ENCODE measurements at places on chromosomes 6 and 20.

GRCh38 chr6:137157601-137158000 is 15.8 kb downstream of the IL22RA2 start:
- DNase-seq, result no peak

GRCh38 chr6:107618672-107619071 is 128.8 kb downstream of the SOBP start:
- peak; percentile 17 for DNase-seq

DNA sequence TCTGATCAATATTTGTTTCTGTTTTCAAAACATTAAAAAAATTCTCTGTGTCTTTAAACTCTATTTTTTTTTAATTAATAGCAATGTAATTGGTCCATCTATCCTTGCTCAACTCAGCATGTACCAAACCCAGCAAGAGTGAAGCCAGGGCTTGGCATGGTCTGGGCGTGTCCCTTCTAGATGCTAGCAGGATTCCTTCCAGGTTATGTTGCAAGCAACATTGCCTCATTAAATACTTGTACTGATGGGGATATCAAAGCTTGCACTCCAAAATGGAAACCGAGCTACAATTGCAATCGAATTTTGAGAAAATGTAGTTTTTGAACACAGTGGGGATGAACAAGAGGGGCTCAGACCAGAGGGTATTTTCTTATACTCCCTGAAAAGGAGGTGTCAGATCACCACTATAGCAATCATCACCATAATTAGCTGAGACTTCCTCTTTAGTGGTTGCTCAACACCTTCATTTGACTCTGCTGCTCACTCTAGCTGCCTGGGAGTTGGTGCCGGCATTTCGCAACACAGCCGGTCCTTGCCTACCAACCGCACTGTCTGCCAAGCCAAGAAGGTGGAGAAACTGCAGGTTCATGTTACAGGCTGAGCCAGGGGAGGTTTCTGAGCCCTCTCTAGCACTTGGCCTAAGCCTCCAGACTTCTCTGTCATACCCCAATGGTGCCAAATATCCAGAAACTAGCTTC is 67.8 kb upstream of the RALGAPA2 start:
- DNase-seq, result no peak

DNA sequence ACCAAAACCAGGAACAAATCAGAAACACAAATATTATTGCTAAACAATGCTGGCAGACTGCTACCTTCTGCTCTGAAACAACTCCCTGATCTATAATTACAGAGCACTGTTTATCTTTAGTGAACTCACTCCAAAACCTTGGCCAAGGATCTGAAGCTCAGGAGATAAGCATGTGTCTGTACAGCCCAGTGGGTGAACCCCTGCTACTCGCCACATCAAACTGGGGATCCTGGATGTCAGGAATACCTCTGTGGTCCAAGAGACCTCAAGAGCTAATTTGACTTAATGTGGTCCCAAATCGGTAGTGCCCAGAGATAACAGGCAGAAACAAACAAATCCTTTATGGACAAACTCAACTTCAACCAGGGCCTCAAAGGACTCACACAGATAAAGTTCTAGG is 381.8 kb downstream of the KIF16B start:
- no peak for DNase-seq

DNA sequence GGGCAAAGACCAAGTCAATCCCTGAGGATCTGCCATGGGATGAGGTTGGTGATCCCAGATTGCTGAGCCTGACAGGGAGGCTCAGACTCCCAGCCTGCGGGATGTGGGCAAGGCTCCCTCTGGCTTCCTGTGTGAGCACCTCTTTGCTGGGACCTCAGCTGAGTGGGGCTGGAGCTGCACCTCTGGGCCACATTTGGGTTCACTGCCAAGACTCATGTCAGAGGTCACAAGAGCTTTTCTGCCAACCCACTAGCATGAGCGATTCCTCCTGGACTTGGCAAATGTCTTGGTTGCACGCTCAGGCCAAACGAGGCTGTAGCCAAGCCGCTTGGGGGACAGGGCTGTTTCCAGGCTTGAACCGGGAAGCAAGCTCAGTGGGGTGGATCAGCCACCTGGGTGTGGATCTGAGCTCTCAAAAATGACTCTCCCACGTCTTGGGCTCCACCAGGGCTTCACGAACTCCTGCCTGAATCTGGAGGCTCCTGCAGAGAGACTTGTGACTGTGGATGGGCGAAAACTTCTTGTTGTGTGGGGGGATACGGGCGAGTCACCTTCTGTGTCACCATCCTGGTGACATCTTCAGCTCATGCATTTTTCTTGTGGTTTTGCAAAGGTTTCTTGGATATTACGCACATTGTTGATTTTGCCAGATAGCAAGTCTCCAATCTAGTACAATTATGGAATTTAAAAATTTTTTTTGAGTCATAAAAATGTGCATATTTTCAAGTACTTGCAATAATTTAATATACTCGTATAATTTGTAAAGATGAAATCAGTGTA is 359.5 kb downstream of the CDH4 start:
- DNase-seq, result no peak

DNA sequence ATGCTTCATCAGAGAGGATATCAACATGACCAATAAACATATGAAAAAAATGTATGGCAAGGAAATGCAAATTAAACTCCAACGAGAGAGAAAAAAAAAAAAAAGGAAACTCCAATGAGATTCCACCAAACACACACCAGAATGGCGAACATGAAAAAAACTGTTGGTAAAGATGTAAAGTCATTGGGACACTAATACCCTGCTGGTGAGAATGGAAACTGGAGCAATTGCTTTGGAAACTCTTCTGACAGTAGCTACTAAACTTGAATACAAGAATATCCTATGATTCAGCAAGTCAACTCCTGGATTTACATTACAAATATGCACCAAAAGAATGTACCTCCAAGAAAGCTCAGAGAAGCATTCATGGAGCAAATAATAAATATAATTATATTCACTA is 260.7 kb upstream of the ECI2 start:
- DNase-seq, result no peak

- DNase-seq, result no peak
These were observed 27.8 kb upstream of the SCRT2 start for GRCh38 chr20:703426-703825.

- no peak for DNase-seq
These were observed 83.1 kb upstream of the PTPN1 start for GRCh38 chr20:50426866-50427718.

DNA sequence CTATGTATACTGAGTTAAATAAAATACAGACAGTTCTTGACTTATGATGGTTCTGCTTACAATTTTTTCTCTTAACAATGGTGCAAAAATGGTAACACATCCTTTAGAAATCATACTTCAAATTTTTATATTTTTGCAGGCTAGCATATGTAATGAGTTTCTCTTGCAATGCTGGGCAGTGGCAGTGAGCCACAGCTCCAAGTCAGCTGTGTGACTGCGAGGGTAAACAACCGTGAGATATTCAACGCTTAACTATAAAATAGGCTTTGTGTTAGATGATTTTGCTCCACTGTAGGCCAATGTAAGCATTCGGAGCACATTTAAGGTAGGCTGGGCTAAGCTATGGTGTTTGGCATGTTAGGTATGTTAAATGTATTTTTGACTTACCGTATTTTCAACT is 136.1 kb downstream of the PLCB4 start:
- DNase-seq, result no peak

GRCh38 chr6:30037182-30037788 is 23.8 kb upstream of the POLR1H start:
- no peak for DNase-seq

Data from naive thymus-derived CD8-positive, alpha-beta T cell (primary cell).